SW480 (cell line): ENCODE measurements at places on chromosomes 11 and 22.

DNA sequence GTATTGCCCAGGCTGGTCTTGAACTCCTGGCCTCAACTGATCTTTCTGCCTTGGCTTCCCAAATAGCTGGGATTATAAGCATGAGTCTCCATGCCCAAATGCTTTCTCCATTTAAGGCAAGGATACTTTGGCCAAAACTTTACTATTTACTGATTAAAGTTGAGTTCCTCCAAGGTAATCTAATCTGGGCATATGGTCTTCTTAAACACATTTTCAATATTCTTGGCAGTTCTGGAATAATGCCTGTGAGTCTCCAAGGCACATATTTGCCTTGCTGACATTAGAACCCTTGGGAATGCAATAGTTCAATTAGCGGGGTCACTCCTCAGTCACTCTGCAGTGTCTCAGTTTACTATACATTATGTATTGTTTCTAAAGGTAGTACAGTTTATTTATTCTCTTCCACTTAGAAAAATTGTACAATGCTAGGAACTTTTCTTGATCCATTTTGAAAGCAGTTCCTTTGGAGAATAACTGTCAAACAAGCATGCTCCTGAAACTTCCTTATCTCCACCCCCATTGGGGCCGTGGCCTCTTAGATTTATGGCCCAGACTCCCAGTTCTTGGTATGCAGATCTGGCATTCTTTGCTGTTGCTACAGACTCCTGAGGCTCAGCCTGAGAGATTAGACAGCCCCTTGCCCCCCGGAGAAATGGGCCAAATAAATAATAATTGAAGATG, 13.1 kb upstream of the RAB38 start:
- DNase-seq = no peak

DNA sequence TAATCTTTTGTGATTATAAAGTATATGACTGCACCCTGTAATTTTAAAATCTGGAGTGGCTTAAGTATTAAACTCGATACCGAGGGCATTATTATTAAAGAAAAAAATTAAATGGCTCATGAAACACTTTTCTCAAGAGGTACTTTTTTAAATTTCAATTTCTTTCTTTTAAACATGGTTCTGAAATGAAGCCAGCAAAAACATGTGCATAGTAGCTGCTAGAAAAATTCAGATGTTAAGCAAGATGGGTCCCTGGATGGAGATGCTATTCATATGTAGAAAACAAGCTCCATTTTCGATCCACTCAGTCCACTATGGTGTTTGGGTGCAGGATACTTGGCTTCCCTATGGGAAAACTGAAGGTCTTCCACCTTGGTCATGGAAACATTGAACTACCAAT, 189.5 kb downstream of the PGR start:
- DNase-seq = no peak

GRCh38 chr11:72327606-72328005, 83.6 kb upstream of the PHOX2A start:
- DNase-seq = no peak

DNA sequence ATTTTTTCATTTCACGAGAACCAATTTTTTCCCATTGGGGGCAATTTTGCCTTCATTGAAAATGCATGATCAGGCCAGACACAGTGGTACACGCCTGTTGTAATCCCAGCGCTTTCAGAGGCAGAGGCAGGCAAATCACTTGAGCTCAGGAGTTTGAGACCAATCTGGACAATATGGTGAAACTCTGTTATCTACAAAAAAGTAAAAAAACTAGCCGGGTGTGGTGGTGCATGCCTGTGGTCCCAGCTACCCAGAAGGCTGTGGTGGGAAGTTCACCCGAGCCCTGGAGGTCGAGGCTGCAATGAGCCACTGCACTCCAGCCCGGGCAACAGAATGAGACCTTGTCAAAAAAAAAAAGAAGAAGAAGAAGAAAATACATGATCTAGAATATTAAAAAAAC, 19.2 kb upstream of the UPK3A start:
- DNase-seq = no peak

DNA sequence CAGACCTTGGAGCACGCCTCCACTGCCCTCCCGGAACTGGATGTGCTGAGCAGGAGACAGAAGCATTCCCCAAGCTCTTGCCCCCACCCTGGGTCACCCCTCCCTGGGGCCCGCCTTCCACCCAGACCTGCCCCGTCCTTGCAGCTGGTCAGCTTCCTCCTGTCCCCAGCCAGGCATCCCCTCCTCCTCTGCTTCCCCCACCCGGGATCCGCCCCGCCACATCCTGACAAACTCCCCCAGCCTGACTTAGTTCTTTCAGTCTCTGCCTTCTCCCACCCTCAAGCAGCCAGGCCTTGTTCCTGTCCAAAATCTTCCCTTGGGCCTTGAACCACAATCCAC, 1.1 kb upstream of the PLXNB2 start:
- DNase-seq = no peak

GRCh38 chr11:83041126-83041525, 30.6 kb downstream of the RAB30 start:
- no peak for DNase-seq

DNA sequence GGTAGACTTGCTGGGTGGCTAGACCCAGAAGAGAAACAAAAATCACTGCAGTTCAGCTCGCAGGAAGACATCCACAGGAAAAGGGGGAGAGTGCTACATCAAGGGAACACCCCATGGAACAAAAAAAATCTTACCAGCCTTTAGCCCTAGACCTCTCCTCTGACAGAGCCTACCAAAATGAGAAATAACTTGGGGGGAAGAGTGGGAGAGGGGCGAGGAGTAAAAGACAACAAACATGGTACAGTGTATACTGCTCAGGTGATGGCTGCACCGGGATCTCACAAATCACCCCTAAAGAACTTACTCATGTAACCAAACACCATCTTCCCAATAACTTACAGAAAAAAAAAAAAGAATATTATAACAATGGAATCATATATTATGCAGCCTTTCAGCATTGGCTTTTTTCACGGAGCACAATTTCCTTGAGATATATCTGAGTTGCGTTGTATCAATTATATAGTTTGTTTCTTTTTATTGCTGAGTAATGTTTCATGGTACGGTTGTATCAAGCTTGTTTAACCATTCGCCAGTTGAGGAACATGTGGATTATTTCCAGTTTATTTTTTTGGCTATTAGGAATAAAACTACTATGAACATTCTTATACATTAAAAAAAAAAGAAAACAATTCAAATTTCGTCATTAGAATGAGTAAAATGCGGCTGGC, 90.9 kb downstream of the ZNF280B start:
- no peak for DNase-seq

DNA sequence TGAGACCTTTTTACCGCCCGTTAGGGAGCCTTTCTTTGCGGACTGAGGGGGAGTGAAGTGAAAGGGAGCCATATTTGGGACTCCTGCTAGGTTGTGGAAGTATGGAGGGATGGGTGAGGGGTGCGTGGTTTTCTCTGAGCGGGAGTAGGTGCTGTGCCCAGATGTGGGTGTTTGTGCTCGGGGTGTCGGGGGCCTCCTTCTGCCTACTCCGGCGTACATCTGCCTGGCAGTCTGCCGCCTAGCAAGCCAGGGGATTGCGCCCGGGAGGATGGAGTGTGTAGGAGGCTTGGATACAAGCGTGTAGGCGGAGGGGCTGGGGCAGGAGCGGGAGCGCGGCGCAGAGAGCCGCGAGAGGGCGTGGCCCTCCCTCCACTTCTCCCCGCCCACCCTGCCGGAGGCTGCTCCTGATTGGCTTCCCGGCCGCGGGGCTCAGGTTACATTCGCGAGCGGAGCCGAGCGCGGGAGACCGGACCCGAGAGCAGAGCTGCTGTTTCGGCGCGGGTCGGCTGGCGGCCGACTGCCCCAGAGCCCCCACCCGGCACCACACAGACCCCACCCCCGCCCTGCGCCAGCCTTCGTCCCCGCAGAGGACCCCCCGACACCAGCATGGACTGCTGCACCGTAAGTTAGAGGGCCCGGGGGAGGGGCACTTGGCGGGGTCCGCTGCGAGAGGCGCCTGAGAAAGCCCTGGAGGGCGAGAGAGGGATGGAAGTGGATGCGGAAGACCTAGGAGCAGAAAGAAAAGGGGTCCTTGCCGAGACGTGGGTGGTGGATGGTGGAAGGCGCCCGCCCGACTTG, at the start of gene NRGN:
Gene NRGN (plus strand): TSS at position 464 of the 798 bp plus-strand sequence. CDS start 143 bp downstream, at position 607.
- peak; percentile 84 for DNase-seq

GRCh38 chr11:1779034-1779805, 15.5 kb upstream of the CTSD start:
- no peak for DNase-seq

- no peak for DNase-seq
These were observed 16.2 kb downstream of the LRRC32 start for GRCh38 chr11:76654298-76654851.
